Left forelimb (tissue), 1 donor: ENCODE measurements at places on chromosomes 6 and 20.

DNA sequence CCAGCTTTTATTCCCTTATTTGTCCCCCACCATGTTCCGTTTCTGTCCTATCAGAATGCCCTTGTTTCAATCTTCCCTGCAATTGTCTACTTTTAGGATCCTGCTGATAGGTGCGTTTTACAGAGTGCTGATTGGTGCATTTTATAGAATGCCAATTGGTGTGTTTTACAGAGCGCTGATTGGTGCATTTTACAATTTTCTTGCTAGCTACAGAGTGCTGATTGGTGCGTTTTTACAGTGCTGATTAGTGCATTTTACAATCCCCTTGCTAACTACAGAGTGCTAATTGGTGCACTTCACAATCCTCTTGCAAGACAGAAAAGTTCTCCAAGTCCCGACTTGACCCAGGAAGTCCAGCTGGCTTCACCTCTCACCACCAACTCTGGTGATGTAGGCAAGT lies 161.6 kb upstream of the CDYL start:
- DNase-seq: no peak

- no peak for DNase-seq
Observed at GRCh38 chr6:24613361-24614042, 32.5 kb downstream of the KIAA0319 start.

DNA sequence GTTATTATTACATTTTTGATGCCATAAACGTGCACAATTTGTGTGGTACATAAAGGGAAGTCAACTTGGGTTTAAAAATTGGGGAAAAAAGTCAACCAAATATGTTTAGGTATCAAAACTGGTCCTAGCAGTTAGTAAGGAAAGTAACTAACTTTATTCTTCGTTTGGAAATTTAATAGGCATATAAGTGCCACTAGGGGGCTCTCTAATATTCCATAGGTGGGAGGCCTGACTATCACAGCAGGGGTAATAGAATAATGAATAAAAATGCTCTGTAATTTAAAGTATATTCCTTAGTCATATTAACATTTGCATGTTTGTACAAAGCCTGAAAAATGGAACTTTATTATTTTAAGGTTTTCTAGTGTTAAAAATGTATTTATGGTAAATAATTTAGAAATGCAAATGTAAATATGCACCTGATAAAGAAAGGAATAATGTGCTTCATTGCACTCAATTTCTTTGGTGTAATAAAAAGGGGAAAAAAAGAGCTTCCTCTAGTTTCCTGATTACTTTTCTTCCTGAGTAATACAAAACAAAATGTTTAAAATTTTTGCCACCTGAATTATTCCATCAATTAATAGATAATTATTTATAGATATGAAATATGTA lies 125.7 kb upstream of the HDAC2 start:
- DNase-seq: no peak

- no peak for DNase-seq
Observed at GRCh38 chr6:34486106-34486740, 20.3 kb downstream of the PACSIN1 start.

DNA sequence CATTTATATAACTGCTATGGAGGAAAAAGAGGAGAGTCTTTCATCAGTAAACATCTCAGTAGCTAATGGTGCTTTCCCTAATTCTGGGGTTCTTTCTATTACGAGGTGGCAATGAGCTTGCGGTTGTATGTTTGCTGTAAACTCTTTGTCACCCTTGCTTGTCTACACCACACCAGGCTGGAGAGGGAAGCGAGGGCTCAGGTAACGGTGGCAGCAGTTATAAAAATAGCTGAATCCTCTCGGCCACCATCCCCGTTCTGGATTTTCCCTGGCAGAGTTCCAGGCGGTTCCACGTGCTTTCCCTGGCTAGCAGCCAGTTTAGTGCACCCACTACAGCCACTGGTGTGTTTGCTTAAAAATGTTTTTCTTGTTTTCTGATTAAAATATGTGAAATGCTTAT lies 39.0 kb downstream of the MAS1 start:
- no peak for DNase-seq
